ENCODE measurements at places on chromosomes 6 and 20. TPM values are rescaled to one million over a fixed set of nuclear protein-coding genes. Genes with fewer than 3 reads are reported as not detected.

Gene CENPW
- 0.83 TPM for total RNA-seq

Gene THBS2
- total RNA-seq: 28.8 TPM

Gene PDYN
- not detected for total RNA-seq

Gene DNAH8
- 0.03 TPM for total RNA-seq

Gene BLCAP
- 89.3 TPM for total RNA-seq

Gene IYD
- total RNA-seq: not detected

Gene MICB
- total RNA-seq: 1.9 TPM

Gene SLC44A4
- not detected for total RNA-seq

Gene TPMT
- 9.7 TPM for total RNA-seq

Gene ETV7
- 0.13 TPM for total RNA-seq

Gene TBP
- total RNA-seq: 7.6 TPM

Gene DUSP15
- total RNA-seq: 3.4 TPM

Gene SAMD3
- 0.22 TPM for total RNA-seq

Gene SLC24A3
- 0.86 TPM for total RNA-seq

Gene PHACTR3
- total RNA-seq: 0.54 TPM

Gene PPP1R16B
- total RNA-seq: 1.7 TPM

Gene ISM1
- 1.0 TPM for total RNA-seq

Gene SSTR4
- not detected for total RNA-seq

Gene ULBP1
- 0.16 TPM for total RNA-seq

Gene SLC32A1
- not detected for total RNA-seq

Gene ELOVL5
- 37.6 TPM for total RNA-seq

Gene MAS1
- total RNA-seq: 0.03 TPM

Gene PKHD1
- total RNA-seq: 0.03 TPM

Gene MTHFD1L
- 5.3 TPM for total RNA-seq

Gene RGS17
- 0.43 TPM for total RNA-seq

Gene LPA
- total RNA-seq: not detected

Gene SEL1L2
- 1.4 TPM for total RNA-seq

Gene TMC2
- total RNA-seq: not detected

Gene VGLL2
- total RNA-seq: 38.1 TPM

Gene BMP6
- 2.9 TPM for total RNA-seq

Gene PSMB9
- 14.2 TPM for total RNA-seq

Gene SAMD5
- total RNA-seq: 3.0 TPM

Gene TPD52L1
- total RNA-seq: 91.0 TPM

Gene KIF25
- total RNA-seq: 0.24 TPM

Gene LY6G6D
- total RNA-seq: not detected

Gene BEND3
- 2.1 TPM for total RNA-seq

Gene ZNF165
- total RNA-seq: 0.13 TPM

Gene GUCA1A
- not detected for total RNA-seq

Gene SLC17A1
- total RNA-seq: not detected

Gene HTR1E
- not detected for total RNA-seq

Gene SLC25A27
- 25.6 TPM for total RNA-seq

Gene CCM2L
- 7.0 TPM for total RNA-seq

Gene EIF2S2
- 38.3 TPM for total RNA-seq

Gene POLR1H
- 15.5 TPM for total RNA-seq

Gene TRIM10
- total RNA-seq: 0.08 TPM

Gene SYCP2
- 0.94 TPM for total RNA-seq
